Left ventricle myocardium inferior (tissue), 1 donor: ENCODE measurements at places on chromosomes 5 and 9. TPM values are rescaled to one million over a fixed set of nuclear protein-coding genes. Genes with fewer than 3 reads are reported as not detected.

GRCh38 chr9:20205821-20206220 lies 416.5 kb downstream of the MLLT3 start:
- no peak for DNase-seq
- no peaks in the 10 kb centered on the region for H3K36me3 ChIP-seq
- no peak overlapping the region for H3K4me3 ChIP-seq
- no peak overlapping the region for H3K27ac ChIP-seq

DNA sequence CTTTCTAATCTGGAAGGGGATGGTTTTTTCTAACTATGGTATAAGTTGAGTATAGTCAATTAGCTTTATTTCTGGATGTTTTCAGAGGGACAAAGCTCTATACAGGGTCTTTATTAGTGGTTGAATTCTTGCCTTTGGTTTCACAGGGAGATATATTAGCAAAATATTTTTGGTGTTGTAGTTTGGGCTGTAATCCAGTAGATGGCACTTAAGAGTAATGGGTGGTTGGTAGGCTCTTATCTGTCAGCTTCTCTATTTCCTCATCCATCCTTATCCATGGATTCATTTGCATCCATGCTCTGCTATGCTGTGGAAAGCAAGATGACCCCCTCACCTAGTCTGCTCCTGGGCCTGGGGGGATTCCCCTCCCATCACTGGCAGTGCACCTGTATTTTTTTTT lies 363.6 kb upstream of the CYLC2 start:
- H3K27ac ChIP-seq: no peak overlapping the region
- no peaks in the 10 kb centered on the region for H3K27me3 ChIP-seq
- no peaks in the 10 kb centered on the region for H3K4me1 ChIP-seq
- no peak overlapping the region for H3K4me3 ChIP-seq

DNA sequence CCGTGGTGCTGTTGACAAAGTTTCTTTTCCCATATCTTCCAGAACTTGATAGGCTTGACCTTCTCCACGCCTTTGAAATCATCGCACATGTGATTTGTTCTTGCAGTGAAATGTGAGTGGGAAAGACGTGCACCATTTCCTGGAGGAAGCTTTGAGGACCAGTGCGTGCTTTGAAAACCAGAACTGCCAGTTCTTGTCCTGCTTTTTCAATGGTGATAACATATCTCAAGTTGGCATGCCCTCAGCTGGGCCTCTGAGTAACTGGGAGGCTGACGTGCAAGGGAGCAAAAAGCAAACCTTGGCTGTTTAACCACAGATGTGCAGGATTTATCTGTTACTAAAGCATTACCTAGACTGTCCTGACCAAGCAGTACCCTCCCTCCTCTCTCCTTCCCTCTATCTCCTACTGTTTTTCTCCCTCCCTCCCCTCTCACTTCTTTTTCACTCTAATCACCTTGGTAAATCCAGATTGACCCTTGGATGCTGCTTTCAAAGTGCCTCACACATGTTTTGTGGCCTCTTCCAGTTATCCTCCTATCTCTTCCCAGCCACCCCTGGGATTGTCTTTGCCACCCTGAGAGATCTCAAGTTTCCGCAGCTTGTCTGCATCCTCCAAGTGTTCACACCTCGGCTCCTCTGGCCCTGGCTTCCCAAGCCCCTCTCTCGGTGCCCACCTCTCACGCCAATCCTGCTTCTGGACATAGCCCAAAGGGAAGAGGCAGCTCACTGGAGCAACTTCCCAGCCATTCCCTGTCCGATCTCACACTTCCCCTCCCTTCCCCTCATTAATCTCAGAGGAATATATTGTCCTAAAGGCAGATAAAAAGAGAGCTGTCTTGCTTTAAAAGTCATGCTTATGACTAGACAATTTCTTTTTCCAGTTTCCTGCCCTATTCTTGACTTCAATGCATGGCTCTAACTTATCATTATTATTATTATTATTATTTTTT lies 198.3 kb downstream of the ERCC6L2 start:
- no peak overlapping the region for H3K4me3 ChIP-seq
- H3K4me1 ChIP-seq: peaks cover 14% of the 10 kb centered on the region
- H3K27me3 ChIP-seq: no peaks in the 10 kb centered on the region

The SLC36A3 gene
- not detected for total RNA-seq

The CCNI2 gene
- total RNA-seq: 0.08 TPM

GRCh38 chr5:58458743-58459145 lies 1.1 kb downstream of the PLK2 start:
- peak overlapping the region; percentile 96 for H3K27ac ChIP-seq
- H3K27me3 ChIP-seq: no peaks in the 10 kb centered on the region
- H3K4me3 ChIP-seq: peak overlapping the region; percentile 90
- peaks cover 78% of the 10 kb centered on the region for H3K4me1 ChIP-seq
- H3K36me3 ChIP-seq: peaks cover 49% of the 10 kb centered on the region

The DMRT3 gene
- not detected for total RNA-seq

DNA sequence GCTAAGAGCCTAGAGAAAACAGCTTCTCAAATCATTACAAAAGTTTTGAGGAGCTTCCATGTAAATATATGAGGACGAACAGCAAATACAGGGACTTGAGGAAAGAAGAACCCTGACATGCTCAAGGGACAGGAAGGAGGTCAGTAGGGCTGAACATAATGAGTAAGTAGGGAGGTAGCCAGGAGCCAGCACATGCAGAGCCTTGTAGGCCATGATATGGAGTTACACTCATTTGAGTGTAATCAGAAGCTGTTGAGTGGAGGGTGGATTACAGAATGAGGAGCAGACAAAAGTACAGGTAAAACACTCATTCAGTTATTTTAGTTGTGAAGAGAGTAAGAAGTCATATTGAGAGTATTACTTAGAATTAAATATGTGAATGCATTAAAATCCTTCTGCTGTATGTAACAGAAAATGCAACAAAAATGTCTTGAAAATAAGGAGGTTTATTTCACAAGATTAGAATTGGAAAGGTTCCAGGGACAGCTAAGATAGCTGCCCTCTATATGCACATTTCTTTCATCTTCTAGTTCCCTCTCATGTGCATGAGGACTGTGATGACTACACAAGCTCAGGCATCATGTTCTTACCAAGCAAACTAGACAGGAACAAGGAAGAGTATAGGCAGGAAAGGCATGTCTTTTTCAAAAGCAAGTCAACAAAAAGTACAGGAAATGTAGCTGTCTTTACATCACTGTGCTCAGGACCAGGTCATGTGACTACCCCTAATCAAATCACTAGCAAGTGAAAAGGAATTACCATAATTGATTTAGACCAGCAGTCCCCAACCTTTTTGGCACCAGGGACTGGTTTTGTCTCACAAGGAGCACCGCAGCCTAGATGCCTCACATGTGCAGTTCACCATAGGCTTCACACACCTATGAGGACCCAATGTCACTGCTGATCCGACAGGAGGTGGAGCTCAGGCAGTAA lies 87.2 kb downstream of the TMEM232 start:
- H3K4me1 ChIP-seq: peaks cover 4% of the 10 kb centered on the region
- no peaks in the 10 kb centered on the region for H3K36me3 ChIP-seq
- no peak overlapping the region for H3K27ac ChIP-seq
- no peaks in the 10 kb centered on the region for H3K27me3 ChIP-seq
- no peak overlapping the region for H3K4me3 ChIP-seq

DNA sequence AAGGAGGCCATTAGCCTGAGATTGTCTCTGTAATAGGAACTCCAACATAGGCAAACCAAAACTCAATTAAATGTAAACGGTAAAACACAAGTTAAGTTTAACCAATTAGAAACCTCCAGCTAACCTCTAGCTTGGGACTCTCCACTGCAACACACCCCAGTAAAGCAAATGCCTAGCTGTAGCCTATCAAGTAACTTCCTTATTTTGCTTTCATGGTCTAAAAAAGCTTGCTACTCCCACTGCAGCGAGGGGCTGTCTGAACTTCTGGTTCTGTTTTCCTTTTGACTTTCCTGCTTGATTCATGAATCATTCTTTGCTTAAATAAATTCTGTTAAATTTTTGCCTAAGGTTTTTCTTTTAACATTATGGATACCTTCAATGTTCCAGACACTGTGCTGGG lies 24.4 kb upstream of the C5orf46 start:
- H3K4me3 ChIP-seq: no peak overlapping the region
- H3K27me3 ChIP-seq: no peaks in the 10 kb centered on the region
- no peak overlapping the region for H3K27ac ChIP-seq
- H3K36me3 ChIP-seq: no peaks in the 10 kb centered on the region
- no peak for DNase-seq

- peaks cover 39% of the 10 kb centered on the region for H3K4me1 ChIP-seq
- DNase-seq: no peak
- H3K4me3 ChIP-seq: no peak overlapping the region
- H3K27ac ChIP-seq: no peak overlapping the region
- no peaks in the 10 kb centered on the region for H3K36me3 ChIP-seq
These were observed 61.0 kb downstream of the ZNF608 start for GRCh38 chr5:124685404-124685930.

DNA sequence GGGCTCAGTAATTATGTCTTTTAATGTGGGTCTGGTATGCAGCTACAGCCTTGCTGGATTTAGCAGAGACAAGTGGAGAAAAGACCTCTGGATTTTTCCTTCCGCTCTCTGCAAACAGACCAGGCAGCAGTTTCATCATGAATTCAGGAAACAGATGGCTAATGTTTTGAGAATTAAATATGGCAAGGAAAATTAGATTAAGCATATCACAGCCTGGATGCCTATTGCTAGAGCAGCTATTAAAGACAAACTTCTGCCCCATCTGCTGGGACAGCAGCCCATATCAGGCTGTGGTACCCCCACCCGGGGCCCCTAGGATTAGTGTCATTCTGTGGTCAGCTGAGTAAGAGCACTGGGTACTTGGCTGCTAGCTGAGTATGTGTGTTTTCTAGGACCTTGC lies 6.2 kb downstream of the SKP2 start:
- H3K27ac ChIP-seq: no peak overlapping the region
- peaks cover 42% of the 10 kb centered on the region for H3K4me1 ChIP-seq
- no peak overlapping the region for H3K4me3 ChIP-seq
- H3K36me3 ChIP-seq: peaks cover 59% of the 10 kb centered on the region
- no peak for DNase-seq
